Type B pancreatic cell (in vitro differentiated cells): ENCODE measurements at places on chromosomes 2 and 18. TPM values are rescaled to one million over a fixed set of nuclear protein-coding genes. Genes with fewer than 3 reads are reported as not detected.

Gene POMC
- 0.87 and 1.5 TPM in 2 replicates for total RNA-seq

Gene CFAP210
- total RNA-seq = 0.19 and 1.4 TPM in 2 replicates

GRCh38 chr2:143686585-143687164, 557.5 kb downstream of the ARHGAP15 start:
- no peak overlapping the region for H3K4me3 ChIP-seq
- no peak for DNase-seq
- no peak overlapping the region for H3K27ac ChIP-seq
- H3K27me3 ChIP-seq = peaks cover 50% of the 10 kb centered on the region
- peaks cover 32% of the 10 kb centered on the region for H3K4me1 ChIP-seq

DNA sequence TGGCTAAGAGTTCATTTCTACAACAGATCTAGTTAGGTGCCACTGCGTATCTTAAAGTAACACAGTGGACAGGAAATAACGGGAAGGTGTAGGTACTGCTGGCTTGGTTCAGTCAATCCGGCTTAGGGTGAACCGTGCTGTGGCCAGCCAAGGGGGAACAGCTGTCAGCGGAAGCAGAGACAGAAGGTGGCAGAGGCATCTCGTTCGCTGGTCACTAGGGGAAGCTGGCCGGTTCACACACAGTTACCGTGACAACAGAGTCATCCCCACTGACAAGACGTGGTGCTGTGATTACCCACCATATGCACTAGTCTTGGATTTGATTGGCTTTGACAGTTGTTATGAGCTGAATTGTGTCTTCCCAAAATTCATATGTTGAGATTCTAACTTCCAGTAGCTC, 58.8 kb upstream of the HDAC4 start:
- peaks cover 5% of the 10 kb centered on the region for H3K4me1 ChIP-seq
- H3K27me3 ChIP-seq = peaks cover 4% of the 10 kb centered on the region
- no peak overlapping the region for H3K4me3 ChIP-seq
- DNase-seq = peak; percentile 50

GRCh38 chr2:222445227-222445626, 20.9 kb downstream of the SGPP2 start:
- no peaks in the 10 kb centered on the region for H3K36me3 ChIP-seq
- peaks cover 13% of the 10 kb centered on the region for H3K27me3 ChIP-seq
- H3K27ac ChIP-seq = no peak overlapping the region
- H3K4me1 ChIP-seq = peaks cover 21% of the 10 kb centered on the region
